GM04504 (cell line): ENCODE measurements at places on chromosomes 12 and 14.

DNA sequence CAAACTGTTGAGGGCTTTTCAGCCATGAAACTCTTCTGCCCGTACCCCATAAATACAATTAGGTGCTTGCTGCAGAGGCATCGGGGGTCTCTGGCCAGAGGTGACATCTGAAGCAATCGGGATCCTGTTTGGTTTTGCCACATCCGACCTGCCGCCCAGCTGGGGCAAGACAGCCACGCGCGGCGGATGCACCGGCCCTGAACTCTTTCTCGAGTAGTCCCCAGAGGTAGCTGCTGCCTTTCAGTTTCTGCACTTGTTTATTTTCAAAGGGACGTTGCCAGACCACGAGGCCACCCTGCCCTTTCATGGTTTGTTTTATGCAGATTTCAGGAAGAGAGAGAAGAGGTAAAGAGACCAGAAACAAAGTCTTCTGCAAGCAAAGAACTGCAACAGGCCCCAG lies 10.6 kb upstream of the MLXIP start:
- DNase-seq: no peak

- DNase-seq: no peak
Measured at GRCh38 chr14:54487771-54488170, 1.0 kb downstream of the GMFB start.

DNA sequence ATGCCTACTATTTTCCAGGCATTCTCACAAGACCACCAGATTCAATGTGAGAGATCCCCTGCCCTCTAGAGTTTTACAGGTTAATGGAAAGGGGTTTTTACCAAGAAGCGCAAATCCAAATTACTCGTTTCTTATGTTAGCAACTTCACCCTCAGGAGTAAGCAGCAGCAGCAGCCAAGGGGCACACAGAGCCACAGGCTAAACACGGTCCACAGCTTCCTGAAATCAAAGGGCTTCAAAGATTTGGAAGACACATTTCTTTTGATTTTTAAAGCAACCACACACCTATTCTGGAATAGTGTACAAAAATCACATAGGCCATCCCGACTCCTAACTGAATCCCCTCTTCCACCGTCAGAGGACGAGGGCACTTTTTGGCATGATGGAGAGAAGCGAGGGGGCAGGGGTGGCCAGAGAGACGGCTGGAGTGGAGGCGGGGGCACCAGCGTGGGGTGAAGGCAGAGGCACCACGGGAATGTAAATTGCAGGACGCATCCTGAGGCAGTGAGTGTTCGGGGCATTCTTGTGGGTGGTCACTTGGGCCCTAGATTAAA lies 107.0 kb downstream of the ARF6 start:
- DNase-seq: no peak

- no peak for DNase-seq
Measured at GRCh38 chr12:115306380-115306779, 622.4 kb upstream of the TBX3 start.

- no peak for DNase-seq
Measured at GRCh38 chr14:60327447-60328331, 78.7 kb downstream of the PPM1A start.
